ENCODE measurements at places on chromosomes 4 and X.

DNA sequence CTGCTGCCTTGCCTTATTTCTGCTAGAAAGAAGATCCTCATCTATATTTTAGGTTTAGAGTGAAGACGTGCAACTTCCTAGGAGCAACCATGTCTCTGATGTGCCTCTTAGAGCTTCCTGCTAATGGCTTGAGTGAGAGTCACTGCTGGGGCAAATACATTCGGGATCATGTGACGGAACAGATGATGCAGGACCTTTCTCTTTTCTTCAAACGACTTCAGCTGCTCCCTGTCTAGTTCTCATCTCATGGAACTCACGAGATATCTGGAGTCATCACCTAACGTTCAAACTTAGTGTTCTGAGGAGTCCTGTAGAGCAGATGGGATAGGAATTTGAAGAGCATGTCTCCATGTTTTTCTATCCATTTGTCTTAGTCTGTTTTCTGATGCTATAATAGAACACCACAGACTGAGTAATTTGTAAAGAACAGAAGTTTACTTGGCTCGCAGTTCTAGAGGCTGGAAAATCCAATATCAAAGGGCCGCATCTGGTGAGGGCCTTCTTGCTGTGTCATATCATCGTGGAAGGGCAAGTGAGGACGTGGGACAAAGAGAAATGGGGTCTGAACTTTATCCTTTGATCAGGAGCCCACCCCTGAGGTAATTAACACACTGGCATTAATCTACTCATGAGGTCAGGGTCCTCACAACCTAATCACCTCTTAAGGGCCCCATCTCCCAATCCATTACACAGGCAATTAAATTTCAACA, 43.5 kb upstream of the SCRG1 start:
- DNase-seq = no peak

DNA sequence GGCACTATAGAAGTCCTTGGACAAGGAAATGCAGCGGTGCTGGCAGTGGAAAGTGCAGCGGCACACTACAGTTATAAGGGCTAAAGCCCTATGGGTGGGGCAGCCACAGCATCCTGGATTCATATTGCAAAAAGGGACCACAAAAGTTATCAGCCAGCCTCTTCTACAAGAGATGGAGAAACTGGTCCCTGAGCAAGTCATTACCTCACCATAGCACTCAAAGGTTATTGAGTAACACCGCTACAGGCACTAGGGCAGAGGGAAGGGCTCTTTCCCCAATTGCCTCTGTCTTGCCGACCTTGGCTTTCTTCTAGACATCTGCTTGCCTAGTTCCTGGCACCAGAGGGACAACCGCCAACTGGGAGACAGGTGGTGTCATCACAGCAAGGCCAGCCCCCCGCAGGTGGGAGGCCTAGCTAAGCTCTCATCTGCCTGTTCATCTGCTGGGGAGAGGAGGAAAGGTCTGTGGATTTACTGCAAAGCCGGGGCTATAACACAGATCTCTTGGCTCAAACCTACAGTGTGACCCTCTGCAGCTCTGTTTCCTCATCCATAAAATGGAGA, 600.0 kb downstream of the BCOR start:
- DNase-seq = no peak

DNA sequence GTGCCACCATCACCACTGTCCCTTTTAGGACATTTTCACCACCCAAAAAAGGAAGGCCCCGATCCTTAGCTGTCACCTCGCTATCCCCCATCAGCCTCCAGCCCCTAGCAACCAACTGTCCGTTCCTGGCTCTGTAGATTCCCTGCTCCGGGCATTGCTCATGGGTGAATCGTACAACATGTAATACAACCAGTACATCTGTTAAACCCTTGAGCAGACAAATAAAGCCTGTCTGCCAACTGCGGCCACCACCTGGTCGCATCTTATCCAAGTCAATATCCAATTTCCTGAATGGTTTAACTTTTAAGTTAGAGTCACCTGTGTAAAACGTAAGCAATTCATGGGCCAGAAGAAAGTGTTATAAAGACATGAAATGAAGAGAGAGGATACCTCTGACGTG, 251.9 kb downstream of the AFAP1 start:
- DNase-seq = no peak

GRCh38 chrX:100979881-100980607, 10.5 kb downstream of the ARL13A start:
- DNase-seq = peak; percentile 11

DNA sequence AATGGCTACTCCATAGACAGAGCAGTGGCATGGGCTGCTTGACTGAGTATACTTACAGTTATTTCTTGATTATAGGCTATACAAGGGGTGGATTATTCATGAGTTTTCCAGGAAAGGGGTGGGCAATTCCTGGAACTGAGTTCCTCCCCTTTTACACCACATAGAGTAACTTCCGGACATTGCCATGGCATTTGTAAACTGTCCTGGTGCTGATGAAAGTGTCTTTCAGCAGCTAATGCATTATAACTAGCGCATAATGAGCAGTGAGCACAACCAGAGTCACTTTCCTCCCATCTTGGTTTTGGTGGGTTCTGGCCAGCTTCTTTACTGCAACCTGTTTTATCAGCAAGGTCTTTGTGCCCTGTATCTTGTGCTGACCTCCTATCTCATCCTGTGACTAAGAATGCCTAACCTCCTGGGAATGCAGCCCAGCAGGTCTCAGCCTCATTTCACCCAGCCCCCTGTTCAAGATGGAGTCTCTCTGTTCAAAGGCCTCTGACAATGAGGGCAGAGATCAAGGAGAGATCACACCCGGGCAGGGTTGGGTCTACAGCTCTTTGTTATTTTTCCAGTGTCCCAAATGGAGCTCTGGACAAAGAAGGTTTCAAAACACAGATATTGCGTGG, 468.4 kb upstream of the PRKX start:
- no peak for DNase-seq

DNA sequence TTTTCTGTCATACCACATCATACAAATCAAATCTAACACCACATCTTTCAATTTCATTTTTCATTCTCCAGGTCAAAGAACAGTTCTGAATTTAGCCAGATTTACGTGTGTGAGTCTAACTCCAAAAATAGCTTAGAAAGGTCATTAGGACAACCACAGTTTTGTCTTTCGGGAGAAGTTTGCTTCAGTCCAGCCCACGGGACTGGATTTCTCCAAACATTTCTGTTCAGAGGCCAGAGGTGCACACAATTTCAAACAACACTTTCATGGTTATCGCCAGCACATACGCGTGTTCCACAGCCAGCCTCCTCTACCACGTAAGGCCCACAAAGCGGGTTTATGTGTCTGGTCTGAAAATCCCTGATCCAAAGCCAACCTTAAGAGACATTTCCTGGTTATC, 65.9 kb downstream of the VEGFC start:
- no peak for DNase-seq

DNA sequence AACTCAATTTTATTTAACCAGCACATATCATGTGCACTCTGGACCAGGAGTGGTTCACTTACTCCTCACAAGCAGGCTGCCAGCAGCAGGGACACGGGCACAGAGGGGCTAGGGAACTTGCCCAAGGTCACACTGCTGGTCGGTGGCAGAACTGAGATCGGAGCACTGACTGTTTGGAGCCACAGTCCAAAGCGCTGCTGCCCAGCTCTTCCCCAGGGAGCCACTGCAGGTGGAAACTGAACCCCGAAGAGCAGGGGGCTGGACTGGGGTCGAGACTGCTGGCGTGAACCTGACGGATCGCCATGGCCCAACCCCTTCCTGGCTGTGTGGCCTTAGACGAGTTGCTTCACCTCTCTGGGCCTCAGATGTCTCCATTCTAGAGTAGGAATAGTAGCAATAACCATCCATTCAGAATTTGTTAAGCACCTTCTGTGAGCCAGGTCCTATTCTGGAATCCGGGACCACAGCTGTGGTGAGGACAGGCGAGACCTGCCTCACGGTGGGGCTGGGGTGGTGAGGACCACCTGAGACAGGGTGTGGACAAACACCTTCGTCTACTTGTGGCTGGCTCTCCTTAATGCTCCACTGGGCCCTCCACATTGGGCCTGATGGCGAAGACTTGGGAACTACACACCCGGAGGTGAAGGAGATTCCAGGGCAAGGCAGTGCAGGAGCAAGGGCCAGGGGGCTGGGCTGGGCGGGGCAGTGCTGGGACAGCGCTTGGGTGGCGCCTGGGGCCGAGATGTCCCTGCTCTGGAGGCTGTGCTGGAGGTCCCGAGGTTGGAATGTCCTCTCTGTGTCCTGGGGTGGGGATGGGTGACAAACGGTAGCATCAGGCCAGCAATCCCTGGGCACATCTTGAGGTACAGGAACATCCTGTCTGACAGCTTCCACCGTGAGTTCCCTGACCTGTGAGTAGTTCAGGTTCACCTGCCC, 32.0 kb upstream of the KIAA0232 start:
- no peak for DNase-seq

DNA sequence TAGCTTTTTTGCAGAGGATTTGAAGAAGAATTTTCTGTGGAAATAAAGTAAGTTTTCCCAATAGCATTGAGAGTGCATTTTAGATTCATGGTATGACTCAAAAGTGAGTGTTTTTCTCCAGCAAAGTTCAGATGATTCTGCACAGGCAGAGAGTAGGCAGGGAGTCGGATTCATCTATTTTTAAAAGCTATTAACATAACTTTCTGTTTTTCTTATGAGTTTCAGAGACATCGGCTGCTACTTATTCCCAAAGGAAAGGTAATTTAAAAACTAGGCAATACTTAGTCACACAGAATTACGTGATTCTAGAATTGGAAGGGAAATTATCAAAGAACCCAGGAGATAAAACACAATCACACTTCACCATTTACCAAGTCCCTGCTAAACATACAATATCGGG, 4.4 kb downstream of the CCDC110 start:
- no peak for DNase-seq

DNA sequence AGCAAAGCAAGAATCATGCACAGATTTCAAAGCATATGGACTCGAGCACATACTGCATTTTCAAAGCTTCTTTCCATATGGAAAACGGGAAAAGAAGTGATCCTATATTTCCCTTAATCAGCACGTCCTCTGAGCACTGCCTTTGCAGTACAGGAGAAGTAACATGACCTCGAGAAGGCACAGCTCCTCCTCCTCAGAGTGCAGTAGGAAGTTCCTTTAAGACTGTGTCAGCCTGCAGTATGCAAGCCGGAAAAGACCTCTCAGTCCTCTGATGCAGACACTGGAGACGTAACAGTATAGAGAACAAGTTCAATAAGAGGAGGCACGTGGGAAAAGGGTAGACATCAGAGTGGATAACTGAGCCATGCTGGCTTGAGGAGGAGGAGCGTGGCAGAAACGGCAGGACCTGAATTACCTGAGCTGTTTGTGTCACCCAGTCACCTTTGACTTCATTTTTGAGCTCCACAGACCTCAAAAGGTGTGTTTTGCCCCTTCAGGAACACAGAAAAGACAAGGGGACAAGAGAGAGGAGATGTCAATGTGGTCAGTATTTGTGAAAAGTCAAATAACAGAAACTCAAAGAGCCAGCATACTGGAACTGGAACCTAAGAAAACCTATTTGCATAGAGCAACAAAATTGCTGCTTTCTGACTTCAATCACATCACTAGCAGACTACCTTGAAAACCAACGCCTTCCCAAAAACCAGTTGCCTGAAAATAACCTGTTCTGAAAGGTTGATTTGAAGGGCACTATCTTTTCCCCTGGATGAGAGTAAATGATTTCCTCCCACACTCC, 20.8 kb downstream of the IRF2 start:
- DNase-seq = peak; percentile 65

DNA sequence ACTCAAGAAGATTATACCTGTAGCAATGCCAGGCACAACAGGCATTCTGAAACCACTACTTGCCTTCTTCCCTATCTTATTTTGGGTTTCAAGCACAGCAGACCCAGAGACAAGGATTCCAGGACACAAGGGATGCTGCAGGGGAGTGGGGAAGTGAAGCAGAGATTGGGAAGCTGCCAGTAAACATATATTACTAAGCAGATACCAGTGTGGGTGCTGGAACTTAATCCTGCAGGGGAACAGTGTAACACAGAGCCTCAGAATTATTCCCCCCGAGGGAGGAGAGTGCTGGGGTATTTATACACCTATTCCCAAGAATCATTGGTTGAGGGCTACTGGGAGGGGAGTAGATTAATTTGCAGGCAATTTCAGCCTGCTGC, 33.3 kb upstream of the MAML3 start:
- no peak for DNase-seq

DNA sequence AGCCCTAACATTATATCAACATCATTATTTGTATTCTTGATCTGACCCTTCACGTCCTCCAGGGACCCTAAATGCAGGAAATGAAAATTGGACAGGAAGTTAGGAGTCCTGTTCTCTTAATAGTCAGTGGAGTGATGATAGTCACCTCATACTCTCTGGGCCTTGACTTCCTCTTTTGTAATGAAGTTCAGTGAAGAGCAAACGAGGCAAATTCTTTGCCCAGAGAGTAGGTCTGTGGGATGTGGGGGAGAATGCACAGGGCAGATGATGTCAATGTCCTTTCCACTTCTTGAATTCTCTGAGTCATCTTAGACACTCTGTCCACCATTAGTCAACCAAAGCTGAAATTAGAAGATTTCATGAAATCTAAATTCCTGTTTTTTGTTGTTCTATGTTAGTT, 17.1 kb upstream of the GPRIN3 start:
- peak; percentile 35 for DNase-seq

DNA sequence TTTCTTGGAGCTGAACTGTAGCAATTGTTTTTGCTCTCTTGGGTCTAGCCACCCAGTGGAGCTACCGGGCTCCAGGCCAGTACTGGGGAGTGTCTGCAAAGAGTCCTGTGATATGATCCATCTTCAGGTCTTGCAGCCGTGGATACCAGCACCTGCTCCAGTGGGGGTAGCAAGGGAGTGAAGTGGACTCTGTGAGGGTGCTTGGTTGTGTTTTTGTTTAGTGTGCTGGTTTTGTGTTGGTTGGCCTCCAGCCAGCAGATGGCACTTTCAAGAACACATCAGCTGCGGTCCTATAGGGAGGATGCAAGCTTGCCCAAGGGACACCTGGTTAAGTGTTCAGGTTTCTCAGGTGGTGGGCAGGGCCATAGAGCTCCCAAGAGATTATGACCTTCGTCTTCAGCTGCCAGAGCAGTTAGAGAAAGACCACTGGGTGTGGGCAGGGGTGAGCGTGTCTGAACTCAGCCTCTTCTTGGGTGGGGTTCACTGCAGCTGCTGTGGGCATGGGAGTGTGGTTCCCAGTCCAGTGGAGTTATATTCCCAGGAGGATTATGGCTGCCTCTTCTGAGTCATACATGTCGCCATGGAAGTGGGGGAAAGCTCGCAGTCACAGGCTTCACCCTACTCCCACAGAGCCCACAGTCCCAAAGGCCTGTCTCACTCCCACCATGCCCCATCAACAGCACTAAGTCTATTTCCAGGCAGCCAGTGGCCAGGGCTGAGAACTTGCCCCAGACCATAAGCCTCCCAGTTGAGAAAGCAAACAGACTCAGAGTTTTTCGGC, 811.6 kb downstream of the GLUD2 start:
- no peak for DNase-seq

GRCh38 chrX:8036914-8037313, 109.7 kb upstream of the PNPLA4 start:
- no peak for DNase-seq

GRCh38 chr4:56055027-56055977, 106.6 kb downstream of the CEP135 start:
- DNase-seq = no peak

DNA sequence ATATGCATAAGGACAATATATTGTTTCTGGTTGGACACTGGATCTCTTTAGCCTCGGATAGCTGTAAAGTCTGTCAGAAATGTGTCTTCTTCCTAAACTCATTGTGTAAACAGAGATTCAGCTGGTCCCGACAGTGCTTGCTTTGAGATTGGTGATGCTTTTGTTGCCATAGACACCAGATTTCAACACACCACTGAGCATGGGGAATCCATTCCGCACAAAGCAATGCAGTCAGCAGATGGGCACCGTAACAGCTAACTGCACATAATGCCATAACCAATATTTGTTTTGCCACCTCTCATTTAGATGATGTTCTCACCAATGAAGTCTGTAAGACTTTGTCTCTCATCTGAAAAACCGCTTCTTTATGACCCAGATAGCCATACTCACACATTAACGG, 33.3 kb upstream of the FAM47C start:
- DNase-seq = no peak

Data from activated CD4-positive, alpha-beta T cell treated with anti-CD3 and anti-CD28 coated beads, Interleukin-10, Interleukin-2, amounts not matched to agents 100 ng/mL and 50 ng/mL, durations not matched to agents 16 hours and 8 hours (primary cell).